ENCODE measurements at places on chromosomes 12 and 14. TPM values are rescaled to one million over a fixed set of nuclear protein-coding genes. Genes with fewer than 3 reads are reported as not detected.

DNA sequence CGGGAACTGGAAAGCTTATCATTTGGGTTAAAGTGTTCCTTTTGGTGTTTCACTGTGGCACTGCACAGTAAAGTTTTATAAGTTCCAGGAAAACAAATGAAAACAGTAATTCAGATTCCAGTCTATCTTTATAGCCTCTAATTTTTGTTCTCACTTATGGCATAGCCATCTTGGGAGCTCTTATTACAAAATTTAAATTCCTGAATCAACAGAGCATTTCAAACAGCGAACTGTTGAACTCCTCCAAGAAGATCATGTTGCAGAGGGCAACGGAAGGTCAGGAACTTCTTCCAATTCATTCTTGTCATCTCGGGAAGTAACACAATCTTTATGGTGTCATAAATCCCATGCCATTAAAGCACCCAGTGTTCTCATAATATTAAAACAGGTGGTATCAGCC is 229.1 kb downstream of the KCNC2 start:
- no peak for DNase-seq

DNA sequence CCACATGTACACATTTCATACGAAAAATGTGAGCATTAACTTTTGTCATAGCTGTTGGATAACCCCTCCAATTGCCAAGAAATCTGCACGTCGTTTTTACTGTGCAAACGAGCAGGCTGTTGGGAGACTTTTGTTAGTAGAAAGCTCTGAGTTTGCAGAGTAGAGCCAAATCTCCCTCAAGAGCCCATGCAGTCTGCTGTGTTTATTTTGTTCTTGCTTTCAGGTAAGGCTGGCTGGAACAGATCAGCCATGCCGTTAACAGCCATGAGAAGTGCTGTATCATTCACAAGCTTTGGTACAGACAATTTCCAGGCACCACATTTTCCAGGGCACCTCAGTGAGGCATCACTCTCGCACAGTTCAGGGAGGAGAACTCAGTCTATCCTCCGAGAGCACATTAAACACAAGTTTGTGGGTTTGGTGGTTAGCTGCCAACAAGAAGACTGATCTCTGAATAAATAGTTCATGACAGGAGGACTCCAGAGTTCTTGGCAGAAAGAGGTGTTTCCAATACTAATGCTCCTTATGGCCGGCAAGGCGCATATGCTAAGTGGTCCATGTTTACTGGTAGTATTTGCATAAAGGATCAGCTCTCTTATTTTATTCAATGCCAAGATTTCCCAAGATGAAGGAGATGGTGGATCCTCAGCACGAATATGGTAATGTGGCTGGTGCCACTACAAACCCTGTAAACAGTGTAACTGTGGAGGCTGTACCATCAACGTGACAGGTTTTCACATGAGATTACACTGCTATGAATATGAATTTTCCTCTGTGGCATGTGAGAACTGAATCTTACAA is 30.3 kb upstream of the PELI2 start:
- DNase-seq = no peak

Gene SH2B3
- 9.3 TPM for total RNA-seq

DNA sequence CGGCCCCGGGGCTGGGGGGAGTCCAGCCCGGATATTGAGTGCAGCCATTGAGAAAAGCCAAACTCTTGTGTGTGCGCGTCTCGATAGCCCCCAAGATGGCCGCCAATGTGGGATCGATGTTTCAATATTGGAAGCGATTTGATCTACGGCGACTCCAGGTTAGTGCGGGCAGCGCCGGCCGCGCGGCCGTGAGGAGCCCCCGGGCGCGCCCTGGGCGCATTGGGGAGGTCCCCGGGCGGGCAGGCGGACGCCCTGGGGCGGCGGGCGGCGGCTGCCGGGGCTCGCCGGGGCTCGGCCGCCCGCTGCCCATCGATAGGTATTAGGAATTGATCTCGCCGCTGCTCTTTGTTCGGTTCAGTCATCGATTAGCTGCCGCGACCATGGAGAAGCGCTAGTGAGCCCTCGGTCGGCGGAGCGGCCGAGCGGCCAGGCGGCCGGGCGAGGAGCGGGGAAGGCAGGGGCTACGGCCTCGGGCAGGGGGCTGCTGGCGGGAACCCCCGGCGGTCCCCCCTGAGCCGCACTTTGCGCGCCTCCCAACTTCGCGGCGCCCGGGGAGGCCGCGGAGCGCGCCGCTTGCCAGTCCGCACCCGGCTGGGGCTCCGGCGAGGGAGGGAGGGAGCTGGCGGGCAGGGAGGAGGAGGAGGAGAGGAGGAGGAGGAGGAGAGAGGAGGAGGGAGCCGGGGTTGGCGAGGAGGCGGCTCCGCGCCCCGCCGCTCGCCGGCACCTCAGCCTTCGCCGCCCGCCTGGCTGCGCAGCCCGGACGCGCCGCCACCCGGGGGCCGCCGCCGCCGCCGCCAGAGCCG is 113.9 kb upstream of the MYL2 start:
- DNase-seq = no peak

DNA sequence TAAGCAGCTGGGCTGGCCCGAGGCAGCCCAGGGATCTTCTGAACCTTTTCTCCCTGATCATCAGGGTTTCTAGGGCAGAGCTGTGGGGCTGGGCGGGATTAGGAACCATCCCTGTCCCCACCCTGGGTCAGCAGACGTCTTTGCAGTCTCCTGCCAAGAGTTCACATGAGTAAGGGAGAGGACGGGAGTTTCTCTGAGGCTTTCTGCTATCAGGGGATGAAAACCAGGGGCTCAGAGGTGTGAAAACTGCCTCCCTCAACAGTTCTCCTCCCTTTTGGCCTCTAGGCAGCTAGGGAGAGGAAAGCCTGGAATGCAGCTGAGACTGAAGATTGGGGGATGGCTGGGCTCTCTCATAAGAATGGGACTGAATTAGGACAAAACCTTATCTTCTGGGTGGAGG is 7.9 kb downstream of the ZNF385A start:
- no peak for DNase-seq

Gene SYT1
- 3.0 TPM for total RNA-seq

Gene GSKIP
- 34.7 TPM for total RNA-seq

DNA sequence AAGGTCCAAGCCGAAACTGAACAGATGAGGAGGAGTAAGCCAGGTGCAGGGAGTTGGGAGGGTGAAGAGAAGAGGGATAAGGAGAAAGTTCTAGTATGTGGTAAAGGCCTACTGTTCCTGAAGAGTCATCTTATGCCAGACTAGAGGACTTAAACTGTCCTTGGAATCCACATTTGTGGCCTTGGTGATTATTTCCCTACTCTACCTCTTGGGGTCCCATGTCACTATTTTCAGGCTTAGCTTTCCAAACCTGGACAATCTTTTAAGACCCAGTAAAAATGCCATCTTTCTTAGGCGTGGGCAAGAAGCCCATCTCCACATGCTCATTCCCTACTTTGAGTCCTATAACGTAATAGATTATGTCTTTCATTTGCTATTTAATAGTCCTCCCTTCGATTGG is 40.1 kb upstream of the CRY1 start:
- no peak for DNase-seq

- no peak for DNase-seq
These were observed 63.2 kb upstream of the TMX1 start for GRCh38 chr14:51176839-51177238.

- DNase-seq = no peak
These were observed 906.9 kb downstream of the NRXN3 start for GRCh38 chr14:79077096-79077495.

DNA sequence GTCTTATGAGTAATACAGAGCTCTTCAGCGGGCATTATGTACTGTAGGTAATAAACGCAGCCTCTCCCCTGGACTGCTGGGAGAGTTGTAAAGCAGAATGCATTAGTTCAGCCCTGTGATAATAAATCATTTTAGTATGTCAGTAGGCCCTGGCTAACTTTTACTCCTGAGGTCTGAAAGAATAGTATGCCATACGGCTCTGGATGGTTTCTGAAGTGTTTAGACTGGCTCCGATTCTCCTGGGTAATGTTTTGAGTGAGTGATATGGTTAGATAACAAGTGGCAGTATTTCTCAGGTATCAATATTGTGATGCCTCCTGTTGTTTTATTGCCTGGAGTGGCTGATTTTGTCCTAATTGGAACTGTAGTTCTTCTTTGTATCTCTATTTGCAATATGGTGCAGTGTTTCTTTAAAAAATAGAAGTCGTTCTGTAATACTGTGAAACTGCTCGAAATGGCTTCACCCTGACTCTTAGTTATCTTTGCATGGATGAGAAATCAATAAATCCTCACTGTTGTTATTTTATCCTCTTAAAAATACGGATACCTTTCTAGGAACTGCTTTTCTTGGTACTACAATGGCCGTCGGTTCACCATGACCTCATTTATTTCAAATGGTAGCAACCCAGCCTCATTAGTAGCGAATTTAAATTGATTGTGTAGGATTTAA is 100.2 kb downstream of the PDZRN4 start:
- no peak for DNase-seq

GRCh38 chr12:116164250-116165035 is 113.0 kb downstream of the MED13L start:
- peak; percentile 11 for DNase-seq

- DNase-seq = peak; percentile 36
These were observed 82.6 kb upstream of the PTPRB start for GRCh38 chr12:70719672-70720420.

GRCh38 chr12:47110718-47111391 is 31.1 kb upstream of the AMIGO2 start:
- no peak for DNase-seq

DNA sequence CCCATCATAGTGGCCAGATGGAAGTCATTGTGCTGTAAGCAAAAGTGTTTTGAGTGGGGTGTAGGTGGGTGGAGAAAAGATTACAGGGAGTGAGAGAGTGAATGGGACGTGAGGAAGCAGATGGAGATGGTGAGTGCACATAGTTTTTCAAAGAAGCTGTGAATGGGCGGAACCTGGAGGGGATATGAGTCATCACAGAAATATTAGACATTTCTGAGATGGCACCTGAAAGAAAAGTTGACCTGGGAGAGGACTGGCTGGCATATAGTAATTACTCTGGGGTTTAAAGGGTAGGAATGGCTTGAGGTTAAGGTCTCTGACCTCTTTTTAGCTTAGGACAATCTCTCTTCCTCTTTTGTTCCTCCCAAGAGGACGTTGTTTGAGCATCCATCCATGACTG is 50.5 kb downstream of the ANO4 start:
- no peak for DNase-seq

GRCh38 chr14:22623047-22623446 is 21.1 kb downstream of the OR6J1 start:
- no peak for DNase-seq

DNA sequence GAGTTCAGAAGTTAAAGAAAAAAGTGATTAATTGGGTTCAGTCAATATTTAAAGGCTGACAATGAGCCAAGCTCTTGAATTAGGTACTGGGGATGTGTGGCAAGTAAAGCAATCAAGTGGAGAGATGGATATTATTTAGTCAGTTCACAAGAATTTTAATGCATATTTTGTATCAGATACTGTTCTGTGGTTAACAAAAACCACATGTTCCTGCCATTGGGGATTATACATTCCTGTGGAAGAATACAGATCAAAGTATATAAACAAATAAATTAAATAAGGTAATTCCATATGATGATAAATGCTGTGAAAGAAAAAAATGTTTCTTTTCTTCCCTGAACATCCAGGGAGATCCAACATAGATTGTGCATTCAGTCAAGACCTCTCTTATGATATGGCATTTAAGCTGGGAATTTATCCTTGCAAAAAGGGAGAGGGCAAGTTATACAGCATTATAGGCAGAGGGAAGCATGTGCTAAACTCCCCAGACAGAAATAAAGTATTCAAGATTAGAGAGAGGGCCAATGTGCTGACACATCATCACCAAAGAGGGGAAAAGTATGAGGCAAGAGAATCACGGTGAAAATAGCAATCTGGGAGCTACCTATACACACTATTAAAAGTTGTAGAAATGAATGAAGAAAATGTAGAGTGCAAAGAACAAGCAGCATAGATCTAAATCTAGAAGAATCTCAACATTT is 17.6 kb upstream of the A2M start:
- DNase-seq = no peak

- no peak for DNase-seq
These were observed 97.8 kb downstream of the PLEKHA5 start for GRCh38 chr12:19227190-19227879.

DNA sequence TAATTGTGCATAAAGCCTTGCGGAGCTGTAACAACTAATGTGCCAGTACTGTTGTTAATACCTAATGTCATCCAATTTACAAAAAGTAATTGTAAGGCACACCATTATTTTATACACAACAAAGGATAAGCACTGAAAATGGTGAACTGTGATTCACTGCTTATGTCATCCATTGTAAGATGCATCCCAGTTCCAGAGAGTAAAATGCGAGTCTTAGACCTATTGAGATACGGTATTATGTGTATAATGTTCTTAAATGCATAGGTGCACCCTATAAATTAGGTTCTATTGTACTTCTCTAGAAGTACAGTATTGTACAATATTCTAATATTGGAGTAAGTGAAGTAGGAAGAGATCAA is 406 bp downstream of the PARP2 start:
- peak; percentile 48 for DNase-seq

GRCh38 chr12:124188561-124189405 is 106.1 kb upstream of the RFLNA start:
- no peak for DNase-seq

DNA sequence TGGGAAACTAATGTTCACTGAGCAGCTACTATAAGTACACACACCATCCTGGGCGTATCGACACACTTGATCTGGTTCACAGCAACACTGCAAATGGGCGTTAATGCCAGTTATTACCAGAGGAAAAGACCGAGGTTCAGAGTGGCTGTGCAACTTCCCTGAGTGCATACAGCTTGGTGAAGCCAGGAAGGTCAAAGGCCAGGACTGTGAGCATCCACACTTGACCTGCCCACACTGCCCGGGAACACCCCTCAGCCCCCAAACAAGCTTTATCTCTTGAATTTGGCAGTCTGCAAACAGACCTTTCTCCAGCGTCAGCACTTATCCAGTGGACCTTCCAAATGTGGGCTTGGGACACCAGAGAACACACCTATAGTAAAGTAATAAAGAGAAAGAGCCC is 312.6 kb downstream of the BCL11B start:
- no peak for DNase-seq

DNA sequence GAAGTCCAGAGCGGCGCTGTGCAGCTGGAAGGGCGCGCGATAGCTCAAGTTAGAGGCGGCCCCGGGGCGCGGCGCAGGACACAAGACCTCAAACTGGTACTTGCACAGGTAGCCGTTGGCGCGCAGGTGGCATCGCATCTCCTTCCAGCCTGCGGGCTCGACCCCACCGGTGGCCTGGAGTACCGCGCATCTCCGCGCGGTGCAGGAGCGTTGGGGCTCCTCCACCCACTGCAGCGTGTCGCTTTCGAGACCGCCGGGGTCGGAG is 553 bp downstream of the CLEC14A start:
- no peak for DNase-seq

DNA sequence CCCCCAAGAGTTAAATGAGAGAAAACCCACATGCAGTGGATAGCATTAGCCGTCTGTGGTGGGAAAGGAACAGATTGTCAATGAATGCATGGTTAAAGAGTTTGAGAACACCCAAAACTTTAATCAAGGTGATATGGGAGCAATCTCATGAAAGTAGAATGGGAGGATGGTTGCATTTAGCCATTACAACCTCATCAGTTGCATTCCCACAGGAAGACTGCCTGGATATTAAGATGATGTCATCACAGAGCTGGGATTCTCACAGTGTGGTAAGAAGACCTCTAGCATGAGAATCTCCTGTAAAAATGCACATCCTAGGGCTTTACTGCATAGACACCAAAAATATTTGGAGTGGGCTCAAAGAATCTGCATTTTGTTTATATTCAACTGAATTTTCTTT is 284.9 kb downstream of the RGS6 start:
- DNase-seq = no peak

GRCh38 chr14:49930720-49931119 is 37.8 kb downstream of the ARF6 start:
- no peak for DNase-seq

- no peak for DNase-seq
These were observed 1.3 kb downstream of the TAS2R30 start for GRCh38 chr12:11133162-11133561.

Gene NINJ2
- not detected for total RNA-seq

GRCh38 chr14:61608245-61609165 is 86.8 kb upstream of the HIF1A start:
- peak; percentile 52 for DNase-seq
